ENCODE measurements at places on chromosomes 11 and 22. TPM values are rescaled to one million over a fixed set of nuclear protein-coding genes. Genes with fewer than 3 reads are reported as not detected.

GRCh38 chr11:69311767-69312385 is 17.9 kb downstream of the MYEOV start:
- no peak for DNase-seq

- no peak for DNase-seq
Observed at GRCh38 chr11:93740031-93740729, 1.1 kb downstream of the TAF1D start.

DNA sequence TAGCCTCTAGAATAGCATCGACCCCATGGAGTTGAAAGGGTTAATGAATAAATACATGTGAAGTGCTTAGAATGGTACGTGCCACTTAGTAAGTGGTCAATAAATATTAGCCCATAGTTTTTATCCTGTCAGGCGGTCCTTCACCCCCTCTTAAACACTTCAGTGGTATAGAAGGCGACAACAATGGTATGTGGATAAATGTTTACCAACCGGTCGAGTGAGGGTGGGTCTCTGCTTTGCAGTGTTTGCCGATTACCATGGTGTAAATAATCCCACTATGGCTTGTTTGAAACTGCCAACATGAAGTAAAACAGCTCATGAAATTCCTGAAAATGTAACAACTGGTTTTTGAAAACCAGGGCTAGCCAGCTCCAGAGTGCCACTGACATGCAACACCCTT is 541.2 kb downstream of the BUD13 start:
- no peak for DNase-seq

Gene MPEG1
- 6.0 TPM for total RNA-seq

All from heart left ventricle (tissue), 16 donors.